Right kidney (tissue), 9 donors: ENCODE measurements at places on chromosomes 7 and 10.

DNA sequence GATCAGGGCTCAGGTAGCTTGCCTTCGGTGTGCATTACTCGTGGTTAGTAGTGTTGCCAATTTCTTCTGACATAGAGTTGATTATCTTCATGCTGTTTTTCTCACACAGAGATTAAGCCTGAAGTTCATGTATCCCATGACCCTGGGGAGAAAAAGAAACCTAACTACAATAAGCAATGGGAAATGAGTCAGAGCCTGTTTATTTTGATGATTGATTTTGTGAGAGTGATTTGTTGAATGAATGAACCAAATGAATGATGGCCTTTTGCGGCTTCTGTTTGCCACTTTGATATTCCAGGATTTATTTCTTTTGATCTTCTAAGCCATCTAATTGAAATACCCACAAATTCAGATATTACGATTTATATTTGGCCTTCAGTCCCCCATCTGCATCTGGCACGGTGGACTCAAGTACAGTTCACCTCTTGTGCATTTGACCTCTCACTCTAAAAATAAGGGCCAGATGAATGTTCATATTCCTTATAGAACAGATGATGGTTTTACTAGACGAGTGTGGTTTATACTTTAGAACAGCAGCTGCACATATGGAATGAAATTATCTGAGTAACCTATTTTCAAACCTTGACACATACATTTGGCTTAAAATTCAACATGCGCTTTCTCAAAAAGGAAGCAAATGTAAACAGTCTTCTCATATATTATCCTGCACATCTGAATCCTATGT, 110.7 kb downstream of the PLCE1 start:
- DNase-seq, result no peak

DNA sequence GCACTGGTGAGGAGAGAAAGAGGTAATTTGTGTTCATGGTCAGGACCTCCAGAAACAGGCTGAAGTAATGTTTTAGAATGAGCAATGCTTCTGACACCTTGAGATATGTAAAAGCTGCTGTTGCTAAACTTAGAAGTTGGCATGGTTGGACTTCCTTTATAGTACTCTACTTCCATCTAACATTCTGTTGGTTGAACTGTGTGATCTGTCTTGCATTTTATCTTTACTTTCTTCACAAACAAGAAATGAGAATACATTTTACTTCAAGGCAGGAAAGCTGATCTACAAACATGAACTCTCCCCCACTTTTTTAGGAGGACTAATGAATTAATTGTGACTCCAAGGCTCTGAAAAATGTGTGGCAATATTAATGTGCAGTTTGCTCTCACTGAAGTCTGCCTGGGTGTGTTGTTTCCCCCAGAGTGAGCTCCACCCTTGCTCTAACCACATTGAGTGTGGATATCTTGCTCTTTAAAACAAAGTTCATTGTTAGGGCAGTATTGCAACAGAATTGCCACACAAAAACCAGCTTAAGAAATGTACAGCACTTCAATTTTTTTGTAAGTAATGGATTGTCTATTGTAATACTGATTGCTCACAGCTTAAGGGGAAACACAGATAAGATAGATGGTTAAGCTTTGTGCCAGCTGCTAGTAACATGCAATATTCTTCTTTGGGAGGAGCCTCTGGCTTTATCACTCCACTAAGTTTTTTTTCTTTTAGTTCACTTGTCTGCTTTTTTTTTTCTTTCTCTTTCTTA, 69.0 kb downstream of the ADD3 start:
- peak; percentile 23 for DNase-seq

- no peak for DNase-seq
Observed at GRCh38 chr7:72317341-72317740, 94.8 kb downstream of the CALN1 start.

- DNase-seq, result no peak
Observed at GRCh38 chr7:4209126-4209525, 473.0 kb upstream of the FOXK1 start.

GRCh38 chr7:80181411-80181810, 46.8 kb downstream of the GNAI1 start:
- no peak for DNase-seq

- no peak for DNase-seq
Observed at GRCh38 chr7:69776611-69777010, 178.3 kb downstream of the AUTS2 start.

GRCh38 chr7:5694912-5695726, 86.3 kb downstream of the RNF216 start:
- no peak for DNase-seq

GRCh38 chr7:128361411-128362379, at the start of gene PRRT4:
Gene PRRT4 (minus strand): TSS chr7:128361690.
- peak; percentile 59 for DNase-seq

DNA sequence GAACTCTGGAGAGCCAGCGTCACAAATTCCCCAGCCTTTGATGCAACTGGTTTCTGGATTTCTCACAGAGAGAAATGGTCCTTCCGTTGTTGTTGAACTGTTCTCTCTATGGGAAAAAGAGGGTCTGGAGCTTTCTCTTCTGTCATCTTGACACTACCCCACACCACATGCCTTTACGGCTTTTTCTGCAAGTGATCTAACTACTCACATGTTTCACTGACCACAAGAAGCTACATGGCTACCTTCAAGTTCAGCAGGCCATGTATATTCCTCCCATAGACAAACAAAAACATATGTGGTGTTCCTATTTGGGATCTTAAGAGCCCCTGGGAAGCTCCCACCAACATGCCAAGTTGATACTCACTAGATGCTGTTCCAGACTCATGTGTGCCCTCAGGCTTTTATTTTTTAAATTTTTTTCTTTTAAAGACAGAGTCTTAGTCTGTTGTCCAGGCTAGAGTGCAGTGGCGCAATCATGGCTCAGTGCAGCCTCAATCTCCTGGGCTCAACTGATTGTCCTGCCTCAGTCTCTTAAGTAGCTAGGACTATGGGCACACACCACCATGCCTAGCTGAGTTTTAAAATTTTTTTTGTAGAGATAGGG, 72.0 kb downstream of the RNF216 start:
- no peak for DNase-seq

DNA sequence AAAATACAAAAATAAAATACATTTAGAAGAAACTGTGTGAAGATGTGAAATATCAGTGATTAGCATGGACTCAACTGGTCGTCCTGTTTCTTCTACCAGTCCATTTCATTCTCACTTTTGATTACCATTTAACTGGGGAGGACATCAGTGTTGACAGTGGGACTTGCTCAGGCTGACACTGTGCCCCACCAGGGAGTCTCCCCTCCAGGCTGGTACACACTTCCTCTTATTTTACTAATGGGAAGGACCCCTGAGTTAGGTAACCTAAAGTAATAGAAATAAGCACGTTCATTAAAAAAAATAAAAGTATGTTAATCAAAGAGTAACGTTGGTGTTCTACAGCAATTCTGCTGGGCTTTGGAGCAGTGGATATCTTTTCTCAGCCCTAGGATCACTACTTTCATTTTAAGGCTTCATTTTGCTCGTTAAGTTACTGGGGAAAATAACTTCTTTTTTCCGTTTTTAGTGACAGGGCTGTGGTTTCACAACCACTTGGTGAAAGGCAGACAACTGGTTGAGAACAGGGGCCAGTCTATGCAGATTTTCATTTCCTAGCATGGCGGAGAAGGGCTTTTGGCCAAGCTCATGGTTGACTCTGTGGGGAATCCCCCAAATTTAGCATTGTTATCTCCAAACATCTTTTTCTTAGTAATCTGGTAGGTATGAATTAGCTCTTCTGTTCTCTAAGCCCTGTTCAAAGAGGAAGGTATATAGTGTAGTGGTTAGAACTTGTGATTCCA, 2.1 kb downstream of the SNX10 start:
- no peak for DNase-seq

DNA sequence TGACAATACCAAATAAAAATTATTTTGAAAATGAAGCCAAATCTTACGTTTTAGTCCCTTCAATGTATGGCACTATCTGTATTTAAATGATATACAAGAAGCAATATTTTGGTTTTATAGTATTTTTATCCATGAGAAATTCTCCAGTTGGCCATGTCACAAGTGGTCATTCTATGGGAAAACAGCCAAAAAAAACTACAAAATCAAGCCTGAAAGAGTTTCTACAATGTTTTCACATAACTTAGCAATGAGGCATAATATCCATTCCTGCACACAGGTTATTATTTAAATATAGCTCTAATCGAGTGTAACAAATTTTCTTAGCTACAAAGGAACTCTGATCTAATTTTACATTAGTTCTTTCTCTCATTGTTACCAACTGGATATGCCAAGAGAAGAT, 5.4 kb downstream of the RAB11FIP2 start:
- DNase-seq, result no peak

DNA sequence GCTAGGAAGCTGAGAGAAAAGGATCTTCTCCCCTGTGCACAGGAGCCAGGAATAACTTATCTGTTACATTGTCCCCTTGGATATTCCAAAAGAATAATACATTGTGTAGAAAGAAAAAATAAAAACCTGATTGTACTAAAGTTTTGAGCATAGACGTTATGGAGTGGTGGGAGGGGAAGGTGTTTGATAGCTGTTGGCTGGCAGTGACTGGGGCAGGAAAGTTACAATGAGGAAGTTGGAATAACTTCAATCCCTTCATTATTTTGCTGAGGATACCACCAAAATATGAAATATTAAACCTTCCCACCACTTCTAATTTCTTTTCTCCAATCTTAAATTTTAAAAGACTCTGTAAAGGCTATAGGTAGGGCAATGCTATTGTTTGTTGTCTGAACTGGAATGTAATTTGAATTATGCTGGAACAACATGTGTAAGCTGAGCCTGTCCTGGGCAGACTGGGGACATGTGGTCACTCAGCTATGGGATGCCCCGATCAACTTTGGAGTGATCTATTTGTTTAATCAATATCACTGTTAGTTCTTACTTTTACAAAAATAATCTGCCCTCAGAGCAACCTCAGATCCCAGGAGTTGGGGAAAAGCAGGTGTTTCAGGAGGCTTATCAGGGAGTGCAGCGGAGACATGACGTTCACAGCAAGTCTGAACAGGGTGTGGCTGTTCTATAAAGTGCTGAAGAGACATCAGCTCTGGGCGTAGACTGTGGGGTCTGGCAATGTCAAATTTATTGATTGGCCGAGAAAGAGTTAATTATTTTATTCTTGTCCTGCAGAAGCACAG, 20.8 kb downstream of the CYP3A43 start:
- no peak for DNase-seq

- no peak for DNase-seq
Observed at GRCh38 chr10:55374060-55374459, 573.0 kb upstream of the PCDH15 start.

DNA sequence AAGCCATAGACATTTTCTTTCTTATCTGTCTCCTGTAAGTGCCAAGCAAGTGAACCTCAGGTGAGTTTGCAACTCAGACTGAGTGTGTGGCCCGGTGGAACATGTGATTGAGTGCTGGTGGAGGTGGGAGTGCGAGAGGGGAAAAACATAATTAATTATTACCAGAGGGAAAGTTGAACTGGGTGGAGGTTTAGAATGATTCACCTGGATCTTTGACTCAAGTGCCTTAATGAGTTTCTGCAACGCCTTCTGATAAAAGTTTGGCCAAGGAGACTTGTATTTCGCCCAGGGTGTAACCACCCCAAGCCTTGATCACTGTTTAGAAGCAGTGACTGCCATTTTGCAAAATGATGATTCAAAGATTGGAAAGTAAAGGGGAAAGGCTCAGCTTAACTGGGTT, 513.9 kb downstream of the GATA3 start:
- no peak for DNase-seq

DNA sequence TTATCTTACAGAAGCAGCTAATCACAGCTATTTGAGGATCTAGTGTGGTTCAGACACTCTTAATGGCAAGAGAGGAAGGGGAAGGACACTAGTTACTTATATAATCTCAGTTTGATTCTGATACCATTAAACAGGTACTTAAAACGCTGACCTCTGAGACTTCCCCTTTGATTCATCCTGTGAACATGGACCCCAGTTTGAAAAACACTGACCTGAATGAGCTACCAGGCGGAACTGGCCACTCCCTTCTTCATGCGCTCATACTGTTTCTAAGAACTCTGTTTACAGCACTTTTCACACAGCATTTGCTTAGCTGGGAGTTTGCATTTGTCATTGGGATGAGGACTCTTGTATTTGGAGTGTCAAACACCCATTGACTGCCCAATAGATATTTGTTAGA, 45.7 kb downstream of the BEND7 start:
- DNase-seq, result no peak
